ENCODE measurements at places on chromosomes 7 and 10.

- DNase-seq: no peak
Measured at GRCh38 chr10:103968441-103969391, 1.8 kb downstream of the SLK start.

GRCh38 chr10:71038091-71038633 is 149.8 kb upstream of the PCBD1 start:
- DNase-seq: no peak

DNA sequence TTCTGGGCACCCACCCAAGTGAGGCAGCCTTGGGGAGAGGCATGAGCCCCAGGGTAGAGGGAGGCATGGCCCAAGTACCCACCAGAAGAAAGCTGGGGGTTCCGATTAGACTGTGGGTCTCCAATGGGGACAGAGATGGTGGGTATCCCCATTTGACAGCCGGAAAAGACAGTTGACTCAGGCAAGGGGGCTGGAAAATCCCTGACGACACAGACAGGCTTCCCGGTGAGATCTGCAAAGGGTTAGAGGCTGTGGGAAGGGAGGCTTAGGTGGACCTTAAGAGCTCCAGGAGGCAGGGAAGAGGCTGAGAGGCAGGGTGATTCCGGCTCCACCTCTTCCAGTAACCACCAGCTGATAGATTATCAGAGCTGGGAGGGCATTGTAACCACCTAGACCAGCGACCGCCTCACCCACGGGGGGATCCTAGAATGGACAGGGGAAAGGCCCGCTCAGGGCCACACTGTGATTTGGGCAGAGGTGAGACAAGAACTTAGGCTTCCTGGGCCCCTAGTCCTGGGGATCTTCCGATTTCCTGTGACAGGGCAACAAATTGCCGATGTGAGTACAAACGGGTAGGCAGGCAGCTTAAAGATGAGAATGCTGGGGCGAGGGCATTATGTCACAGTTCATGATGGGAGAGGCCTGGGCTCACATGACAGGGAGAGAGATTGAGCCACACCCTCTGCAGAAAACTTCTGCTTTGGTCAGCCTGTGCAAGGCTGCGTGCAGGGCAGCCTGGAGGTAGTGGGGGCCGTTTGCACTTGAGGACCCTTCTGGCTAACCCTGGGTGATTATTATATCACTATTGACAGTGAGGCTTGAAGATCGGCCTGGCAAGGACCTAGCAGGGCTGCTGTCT is 5.4 kb downstream of the TBATA start:
- no peak for DNase-seq

GRCh38 chr7:39459636-39460035 is 106.6 kb upstream of the YAE1 start:
- DNase-seq: no peak

DNA sequence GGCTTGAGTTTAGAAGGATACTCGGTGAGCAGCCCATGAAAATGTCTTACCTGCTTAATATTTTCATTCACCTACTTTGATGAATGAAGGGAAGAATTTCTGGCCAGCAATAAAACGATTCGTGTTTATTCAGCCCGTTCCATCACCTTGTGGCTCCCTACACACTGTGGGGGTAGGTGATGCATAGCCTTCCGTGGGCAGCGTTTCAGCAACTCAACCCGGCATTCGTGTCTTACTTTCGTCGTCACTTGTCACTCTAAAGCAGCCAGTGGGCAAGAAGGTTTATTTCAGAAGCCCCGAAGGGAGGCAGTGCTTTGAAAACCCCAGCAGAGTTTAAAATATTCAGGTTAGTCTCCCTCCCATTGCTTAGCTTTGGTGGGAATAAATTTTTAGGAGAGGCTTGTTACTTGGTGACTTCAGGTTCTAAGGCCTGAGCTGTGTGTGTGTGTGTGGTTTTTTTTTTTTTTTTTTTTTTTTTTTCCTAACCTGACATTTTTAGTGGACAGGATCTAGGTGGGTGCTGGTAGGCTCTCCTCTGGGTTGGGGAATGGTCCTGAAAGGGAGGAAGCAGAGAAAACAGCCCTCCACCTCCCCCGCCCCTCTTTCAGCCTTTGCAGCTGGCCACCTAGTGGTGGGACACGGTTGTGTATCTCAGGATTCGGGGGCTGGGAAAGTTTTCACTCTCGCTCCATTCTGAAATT is 1.8 kb downstream of the GRK5 start:
- DNase-seq: peak; percentile 54

DNA sequence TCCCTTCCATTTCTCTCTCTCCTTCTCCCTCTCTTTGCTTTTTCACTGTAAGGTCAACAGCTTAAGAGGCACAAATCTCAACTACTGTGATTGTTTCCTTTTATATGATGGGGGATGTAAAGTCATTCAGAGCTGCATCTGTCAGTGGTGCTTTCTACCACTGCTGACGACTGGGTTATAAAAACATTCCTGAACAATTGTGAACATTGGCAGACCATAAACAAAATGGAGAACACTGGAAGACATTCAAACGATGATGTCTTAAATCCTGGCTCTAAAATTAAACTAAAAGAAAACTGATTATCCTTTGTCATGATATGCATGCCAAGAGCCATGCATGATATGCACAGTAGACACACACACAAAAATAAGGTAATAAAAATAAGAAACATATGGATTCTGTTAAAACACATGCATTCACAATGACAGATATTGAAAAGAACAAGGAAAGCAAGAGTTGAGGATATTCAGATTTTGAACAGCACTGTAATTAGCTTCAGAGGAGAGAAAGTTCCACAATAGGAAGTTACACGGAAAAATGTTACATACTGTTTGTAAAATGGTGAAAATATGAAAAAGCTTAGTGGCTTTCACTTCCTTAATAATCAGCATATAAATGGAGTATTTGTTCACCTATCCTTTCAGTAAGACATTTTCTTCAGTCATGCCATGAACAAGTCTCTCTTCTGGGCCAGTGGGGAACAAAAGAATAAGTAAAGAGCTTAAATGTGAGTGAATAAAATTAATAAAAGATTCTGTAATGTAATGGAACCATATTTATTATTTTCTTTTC is 89.2 kb downstream of the RNLS start:
- DNase-seq: no peak

DNA sequence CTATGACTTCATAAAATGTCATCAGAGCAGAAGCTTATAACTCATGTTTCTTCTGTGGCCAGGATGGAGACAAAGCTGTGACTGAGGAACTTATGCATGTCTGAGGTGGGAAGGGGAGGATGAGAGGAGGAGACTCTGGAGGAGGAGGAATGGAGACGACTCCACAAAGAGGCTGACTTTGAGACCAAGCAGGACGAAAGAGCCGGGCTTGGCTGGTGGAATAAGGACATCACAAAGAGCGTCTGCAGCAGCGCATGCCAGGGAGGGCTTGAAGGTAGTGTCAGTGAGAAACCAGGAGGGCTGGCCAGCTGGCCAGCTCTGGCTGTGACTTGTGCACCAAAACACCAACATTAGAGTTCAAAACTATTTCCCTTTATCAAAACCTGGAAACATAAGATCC is 6.1 kb upstream of the GDF2 start:
- DNase-seq: no peak

DNA sequence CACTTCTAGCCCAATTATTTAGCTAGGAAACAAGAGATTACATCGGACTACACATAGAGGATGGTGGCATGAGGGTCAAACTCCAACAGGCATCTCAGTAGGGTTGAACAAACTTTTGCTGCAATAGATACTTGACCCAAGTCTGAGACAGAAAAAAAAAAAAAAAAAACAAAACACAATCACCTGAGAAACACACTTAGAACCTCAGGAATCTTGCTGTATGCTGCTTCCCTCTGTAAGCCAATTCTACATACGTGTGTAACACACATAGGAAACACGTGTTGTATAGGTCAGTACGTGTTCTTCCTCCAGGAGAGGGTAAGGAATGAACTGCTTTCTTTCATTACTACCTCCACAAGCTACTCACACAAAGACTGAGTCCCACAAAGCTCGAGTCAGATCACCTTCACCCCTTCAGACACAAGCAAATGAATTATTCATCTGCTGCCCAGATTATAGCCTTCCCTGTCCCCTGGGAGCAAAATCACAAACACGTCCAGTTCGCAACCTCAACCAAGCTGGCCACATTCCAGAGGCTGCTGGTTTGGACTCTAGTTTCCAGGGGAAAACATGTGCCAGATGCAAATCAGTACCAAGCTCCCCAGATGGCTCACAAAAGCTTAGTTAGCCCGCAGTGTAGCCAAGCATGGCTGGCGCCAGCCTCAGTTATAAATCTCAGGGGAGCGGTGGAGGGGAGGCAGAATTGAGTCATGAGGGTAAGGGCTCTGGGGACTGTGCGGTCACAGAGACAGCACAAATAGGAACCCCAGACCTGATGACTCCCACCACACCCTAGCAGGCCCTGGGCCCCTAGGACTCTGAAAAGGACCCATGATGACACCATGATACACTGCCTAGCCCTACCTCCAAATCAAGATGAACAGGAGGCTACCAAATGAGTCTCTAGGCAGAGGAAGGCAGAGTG is 15.1 kb downstream of the PSAP start:
- DNase-seq: no peak

DNA sequence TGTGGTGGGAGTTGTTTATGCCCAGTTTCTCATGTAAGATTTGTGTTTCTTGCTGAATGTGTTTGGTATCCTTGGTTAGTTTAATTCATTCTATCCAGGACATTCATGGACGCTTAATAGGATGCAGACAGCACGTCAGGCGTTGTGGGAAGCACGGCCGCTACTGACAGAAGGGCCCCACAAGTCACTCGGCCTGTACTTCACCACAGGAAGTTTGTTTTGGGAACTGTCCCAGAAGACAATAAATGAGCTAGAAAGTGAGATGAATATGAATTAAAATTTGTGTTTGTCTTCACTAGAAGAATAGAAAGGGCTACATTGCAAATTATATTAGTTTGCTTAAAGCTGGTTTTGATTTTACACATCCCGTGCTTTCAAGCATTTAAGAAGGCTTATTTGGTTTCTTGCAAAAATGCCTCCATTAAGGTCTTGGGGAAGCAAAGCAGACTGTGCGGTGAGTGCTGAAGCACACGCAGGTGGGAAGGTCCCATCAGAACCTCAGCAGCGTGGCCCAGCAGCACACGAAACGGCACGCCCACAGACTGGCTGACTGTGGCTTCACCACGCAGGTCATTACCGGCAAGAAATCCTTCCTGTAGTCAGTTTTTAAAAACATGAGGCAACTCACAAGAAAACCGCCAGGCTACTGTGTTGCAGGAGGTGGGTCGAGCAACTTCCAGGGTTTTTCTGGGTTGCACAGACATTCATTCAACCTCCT is 74.1 kb downstream of the VIPR2 start:
- DNase-seq: peak; percentile 21

GRCh38 chr10:86413046-86413728 is 46.6 kb upstream of the GRID1 start:
- DNase-seq: no peak

DNA sequence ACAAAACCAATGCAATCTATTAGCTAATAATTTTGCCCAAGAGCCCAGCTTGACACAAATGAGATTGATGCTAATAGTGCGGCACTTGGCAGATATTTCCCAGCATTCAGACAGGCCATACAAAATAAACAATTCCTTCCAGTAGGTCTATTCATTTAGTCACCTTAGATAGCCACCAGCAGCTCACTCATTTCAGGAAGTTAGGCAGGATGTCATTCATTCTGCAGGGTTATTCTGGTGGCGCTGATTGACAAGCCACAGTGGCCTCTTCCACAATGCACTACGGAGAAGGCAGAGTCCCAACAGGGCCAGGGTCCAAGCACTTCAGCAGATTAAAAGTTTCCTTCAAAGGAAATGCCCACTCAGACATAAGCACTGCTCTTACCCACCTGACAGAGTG is 55.8 kb downstream of the PIK3AP1 start:
- DNase-seq: no peak

DNA sequence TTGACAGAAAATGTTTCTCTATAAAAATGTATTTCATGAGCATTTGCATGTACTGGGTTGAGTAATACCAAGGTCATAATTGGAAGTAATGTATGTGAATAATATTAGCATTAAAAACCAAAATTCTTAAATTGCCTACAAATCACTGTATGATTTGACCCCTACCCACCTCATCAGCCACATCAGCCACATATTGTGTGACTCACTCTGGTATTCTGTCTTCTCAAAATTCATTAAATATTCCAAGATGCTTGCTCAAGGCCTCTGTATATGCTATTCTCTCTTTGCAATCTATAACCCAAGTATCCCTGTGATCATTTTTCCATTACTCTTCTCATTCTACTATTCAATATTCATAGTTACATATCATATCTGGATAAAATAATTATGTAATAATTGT is 21.4 kb downstream of the POT1 start:
- no peak for DNase-seq

GRCh38 chr7:43501870-43502269 is 81.0 kb upstream of the STK17A start:
- DNase-seq: no peak

DNA sequence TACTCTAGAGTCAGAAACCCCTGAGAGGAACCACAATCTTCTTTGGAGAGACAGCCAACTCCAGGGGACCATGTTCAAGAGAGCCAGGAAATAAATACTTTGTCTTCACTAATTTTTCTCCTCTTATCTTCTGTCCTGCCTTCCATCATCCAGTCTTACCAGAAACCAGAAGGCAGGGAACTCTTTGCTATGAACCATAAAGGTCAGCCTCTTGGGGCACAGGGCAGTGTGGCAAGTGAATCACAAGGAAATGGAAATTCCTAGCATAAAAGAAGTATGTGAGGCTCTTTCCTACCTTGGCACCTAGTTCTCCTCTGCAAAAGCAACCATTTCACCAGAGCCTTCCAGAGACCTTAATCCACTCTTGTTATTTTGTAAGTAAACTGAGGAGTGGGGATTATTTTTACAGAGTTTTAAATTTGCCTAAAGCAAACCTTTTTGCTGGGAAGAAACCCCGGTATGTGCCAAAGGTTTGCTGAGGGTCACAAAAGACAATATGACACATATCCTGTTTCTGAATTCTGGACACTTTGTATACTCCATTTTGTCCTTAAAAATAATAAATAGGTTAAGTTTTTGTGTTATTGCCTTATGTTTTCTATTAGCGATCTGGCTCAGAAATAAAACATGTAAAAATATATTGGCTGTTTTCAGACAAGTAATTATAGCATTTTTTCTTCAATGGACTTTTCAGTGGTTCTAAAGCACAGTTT is 87.1 kb downstream of the ADAM22 start:
- no peak for DNase-seq

DNA sequence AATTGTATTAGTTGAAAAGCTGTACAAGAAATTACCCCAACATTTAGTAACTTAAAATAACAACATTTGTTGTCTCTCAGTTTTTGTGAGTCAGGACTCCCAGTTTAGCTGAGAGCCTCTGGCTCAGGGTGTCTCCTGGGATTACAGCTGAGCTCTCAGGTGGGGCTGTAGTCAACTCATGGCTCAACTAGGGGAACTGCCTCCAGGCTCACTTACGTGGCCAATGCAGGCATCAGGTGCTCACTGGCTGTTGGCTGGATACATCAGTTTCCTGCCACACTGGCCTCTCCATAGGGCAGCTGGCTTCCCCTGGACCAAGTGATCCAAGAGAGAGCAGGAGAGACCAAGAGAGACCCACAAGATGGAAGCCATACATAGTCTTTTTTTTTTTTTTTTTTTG is 17.5 kb downstream of the CCNY start:
- no peak for DNase-seq

DNA sequence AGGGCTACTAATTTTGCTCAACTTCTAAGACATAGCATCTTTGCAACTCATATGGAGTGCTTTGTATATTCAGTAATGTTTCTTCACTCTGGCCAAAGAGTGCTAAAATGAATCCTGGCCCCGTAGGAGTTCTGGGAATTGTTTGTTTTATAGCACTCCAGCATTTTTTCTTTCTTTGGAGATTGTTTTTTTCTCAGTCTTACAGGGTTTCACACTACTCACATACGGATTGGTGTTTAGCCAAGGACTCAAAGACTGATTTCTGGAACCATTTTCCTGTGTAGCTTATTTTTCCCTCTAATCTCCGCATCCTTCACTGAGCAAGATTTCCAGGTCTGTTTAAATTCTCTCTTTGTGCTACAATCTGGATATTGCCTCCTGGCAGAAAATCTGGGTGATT is 6.4 kb downstream of the TAS2R41 start:
- DNase-seq: no peak

Data from activated naive CD8-positive, alpha-beta T cell treated with anti-CD3 and anti-CD28 coated beads for 36 hours (primary cell).